ENCODE measurements at places on chromosomes 12 and 14. TPM values are rescaled to one million over a fixed set of nuclear protein-coding genes. Genes with fewer than 3 reads are reported as not detected.

DNA sequence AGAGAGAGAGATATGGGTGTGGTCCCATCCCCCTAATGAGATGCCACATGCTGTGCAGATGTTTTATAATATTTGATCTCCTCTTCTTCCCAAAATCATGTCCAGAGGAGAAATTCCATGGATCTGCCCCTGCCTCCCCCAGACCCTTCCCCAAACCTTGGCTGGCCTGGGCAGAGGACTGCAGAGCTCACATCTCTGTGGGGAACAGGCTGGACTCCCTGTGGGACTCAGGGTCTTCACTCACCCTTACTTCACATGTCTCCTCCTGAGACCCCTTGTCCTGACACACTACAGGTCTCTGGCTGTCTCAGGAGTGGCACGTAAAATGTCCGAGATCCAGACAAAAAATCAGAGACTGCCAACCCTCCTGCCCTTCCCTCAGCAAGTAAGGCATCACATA, 76.0 kb upstream of the CAPRIN2 start:
- no peak for DNase-seq

GRCh38 chr14:93042968-93043940, 72.5 kb downstream of the ITPK1 start:
- DNase-seq, result peak; percentile 99

DNA sequence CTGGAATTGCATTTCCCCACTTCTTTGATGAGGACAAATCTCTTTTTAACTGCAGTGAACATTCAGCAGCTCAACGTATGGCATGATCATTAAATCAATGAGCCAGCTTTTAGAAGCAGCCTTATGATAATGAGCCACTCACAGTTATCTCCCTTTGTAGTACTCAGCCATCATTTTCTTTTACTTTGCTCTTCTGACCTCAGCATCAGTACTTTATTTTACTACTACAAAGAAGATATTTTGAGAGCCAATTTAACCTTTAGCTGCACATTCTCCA, 250.0 kb upstream of the CLEC14A start:
- no peak for DNase-seq

- no peak for DNase-seq
Observed at GRCh38 chr14:59333235-59333634, 131.9 kb downstream of the GPR135 start.

CCDC38 gene
- polyA plus RNA-seq, result 0.09 TPM

ACRBP gene
- 2.8 TPM for polyA plus RNA-seq

ZDHHC22 gene
- 0.33 TPM for polyA plus RNA-seq

GUCY2C gene
- 57.4 TPM for polyA plus RNA-seq

OGFOD2 gene
- 28.2 TPM for polyA plus RNA-seq

GRCh38 chr14:91078095-91078737, 17.8 kb upstream of the RPS6KA5 start:
- DNase-seq, result peak; percentile 59

- DNase-seq, result no peak
Observed at GRCh38 chr12:11657511-11657910, 8.0 kb downstream of the ETV6 start.

- no peak for DNase-seq
Observed at GRCh38 chr14:80447392-80447791, 236.1 kb upstream of the DIO2 start.
